ENCODE measurements at places on chromosomes 1 and 21.

GRCh38 chr1:179425186-179425585, 59.4 kb downstream of the AXDND1 start:
- no peak for DNase-seq

- no peak for DNase-seq
These were observed 164.6 kb downstream of the PLPP3 start for GRCh38 chr1:56414728-56415224.

- no peak for DNase-seq
These were observed 64.8 kb downstream of the GPR137B start for GRCh38 chr1:236207121-236207520.

- peak; percentile 100 for DNase-seq
These were observed 2.6 kb upstream of the ZBTB18 start for GRCh38 chr1:244048256-244049161.

DNA sequence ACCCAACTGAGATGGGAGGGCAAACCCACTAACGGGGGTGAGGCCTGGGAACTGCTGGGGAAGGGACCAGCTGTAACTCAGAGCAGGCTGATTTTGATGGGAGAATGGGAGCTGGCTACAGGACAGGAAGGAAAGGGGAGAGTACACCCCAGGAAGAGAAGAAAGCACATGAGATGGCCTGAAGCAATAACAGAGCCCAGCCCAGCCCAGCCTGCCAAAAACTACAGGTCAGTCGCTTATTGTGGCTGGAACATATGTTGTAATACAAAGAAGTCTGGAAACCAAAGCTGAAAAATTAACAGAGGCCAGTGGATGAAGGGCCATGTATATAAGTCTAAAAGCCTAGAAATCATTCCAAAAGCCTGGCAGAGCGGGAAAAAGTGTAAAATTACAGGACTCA, 1.6 kb downstream of the ITLN2 start:
- no peak for DNase-seq

GRCh38 chr1:6048179-6048867, 2.6 kb downstream of the KCNAB2 start:
- no peak for DNase-seq

DNA sequence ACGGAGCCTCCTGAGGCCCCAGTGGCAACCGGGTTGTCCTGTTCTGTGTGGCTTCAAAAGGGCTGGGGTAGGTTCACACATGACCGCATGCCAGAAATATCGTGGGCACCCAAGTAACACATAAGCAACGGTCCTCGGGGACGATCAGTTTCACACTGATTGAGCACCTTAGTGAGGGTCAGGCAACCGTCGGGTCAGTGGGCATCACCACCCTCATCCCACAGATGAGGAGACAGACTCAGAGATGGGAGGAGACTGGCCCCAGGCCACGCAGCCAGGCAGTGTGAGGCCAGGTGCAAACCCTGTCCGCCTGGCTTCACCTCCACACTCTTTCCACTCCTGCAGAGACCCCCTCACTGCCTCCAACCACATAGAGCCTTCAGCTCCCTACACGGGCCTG, 309.8 kb downstream of the MATN1 start:
- DNase-seq = no peak

- no peak for DNase-seq
These were observed 3.2 kb upstream of the PLEKHA6 start for GRCh38 chr1:204362984-204363334.
